ENCODE measurements at places on chromosomes 16 and 17. TPM values are rescaled to one million over a fixed set of nuclear protein-coding genes. Genes with fewer than 3 reads are reported as not detected.

The OR2C1 gene
- not detected for total RNA-seq

- no peak overlapping the region for H3K4me3 ChIP-seq
- H3K36me3 ChIP-seq, result no peaks in the 10 kb centered on the region
- no peaks in the 10 kb centered on the region for H3K4me1 ChIP-seq
- H3K27ac ChIP-seq, result peak overlapping the region; percentile 63
- peak; percentile 58 for DNase-seq
Observed at GRCh38 chr16:70589998-70590471, 56.3 kb upstream of the IL34 start.

GRCh38 chr16:12538667-12539091 is 265.0 kb downstream of the CPPED1 start:
- H3K4me1 ChIP-seq, result no peaks in the 10 kb centered on the region
- no peaks in the 10 kb centered on the region for H3K36me3 ChIP-seq
- no peak overlapping the region for H3K4me3 ChIP-seq
- no peak overlapping the region for H3K27ac ChIP-seq
- H3K27me3 ChIP-seq, result no peaks in the 10 kb centered on the region

DNA sequence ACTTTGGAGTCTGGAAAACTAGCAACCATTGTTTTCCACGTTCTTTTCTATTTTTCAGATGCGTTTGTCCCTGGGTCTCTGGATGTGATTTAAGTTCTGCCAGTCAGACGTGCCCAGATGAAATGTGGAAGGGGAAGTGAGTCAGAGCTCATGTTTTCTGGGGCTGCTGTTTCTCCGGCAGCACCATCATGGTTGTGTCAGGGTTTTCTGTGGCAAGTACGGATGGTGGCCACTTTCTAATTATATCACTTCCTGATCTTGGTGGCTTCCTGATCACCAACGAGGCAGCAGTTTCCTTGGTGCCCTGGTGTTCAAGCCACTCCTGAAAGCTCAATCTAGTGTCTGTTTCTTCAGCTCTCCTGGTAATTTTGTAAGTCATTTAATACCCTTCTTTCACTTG is 31.4 kb upstream of the PMFBP1 start:
- no peaks in the 10 kb centered on the region for H3K36me3 ChIP-seq
- no peaks in the 10 kb centered on the region for H3K4me1 ChIP-seq
- peak; percentile 19 for DNase-seq
- H3K27ac ChIP-seq, result no peak overlapping the region

The YBX2 gene
- total RNA-seq, result 70.0 TPM

- no peaks in the 10 kb centered on the region for H3K27me3 ChIP-seq
- H3K36me3 ChIP-seq, result no peaks in the 10 kb centered on the region
- H3K27ac ChIP-seq, result no peak overlapping the region
Observed at GRCh38 chr16:12509121-12509520, 294.6 kb downstream of the CPPED1 start.

The PRR15L gene
- total RNA-seq, result 88.3 TPM

The LLGL2 gene
- total RNA-seq, result 248 TPM

GRCh38 chr16:66605177-66605978 is 874 bp downstream of the CMTM3 start:
- peak; percentile 64 for DNase-seq
- no peaks in the 10 kb centered on the region for H3K4me1 ChIP-seq
- peak overlapping the region; percentile 75 for H3K4me3 ChIP-seq
- no peaks in the 10 kb centered on the region for H3K36me3 ChIP-seq
- H3K27me3 ChIP-seq, result no peaks in the 10 kb centered on the region

- DNase-seq, result peak; percentile 39
Observed at GRCh38 chr17:41800601-41801373, 11.0 kb downstream of the P3H4 start.

The NME1 gene
- total RNA-seq, result 17.2 TPM

GRCh38 chr17:73325527-73325842 is 13.7 kb upstream of the CDC42EP4 start:
- H3K36me3 ChIP-seq, result no peaks in the 10 kb centered on the region
- H3K4me1 ChIP-seq, result no peaks in the 10 kb centered on the region
- H3K27ac ChIP-seq, result no peak overlapping the region
- no peak overlapping the region for H3K4me3 ChIP-seq
- no peaks in the 10 kb centered on the region for H3K27me3 ChIP-seq
- no peak for DNase-seq

The DHRS7C gene
- not detected for total RNA-seq

DNA sequence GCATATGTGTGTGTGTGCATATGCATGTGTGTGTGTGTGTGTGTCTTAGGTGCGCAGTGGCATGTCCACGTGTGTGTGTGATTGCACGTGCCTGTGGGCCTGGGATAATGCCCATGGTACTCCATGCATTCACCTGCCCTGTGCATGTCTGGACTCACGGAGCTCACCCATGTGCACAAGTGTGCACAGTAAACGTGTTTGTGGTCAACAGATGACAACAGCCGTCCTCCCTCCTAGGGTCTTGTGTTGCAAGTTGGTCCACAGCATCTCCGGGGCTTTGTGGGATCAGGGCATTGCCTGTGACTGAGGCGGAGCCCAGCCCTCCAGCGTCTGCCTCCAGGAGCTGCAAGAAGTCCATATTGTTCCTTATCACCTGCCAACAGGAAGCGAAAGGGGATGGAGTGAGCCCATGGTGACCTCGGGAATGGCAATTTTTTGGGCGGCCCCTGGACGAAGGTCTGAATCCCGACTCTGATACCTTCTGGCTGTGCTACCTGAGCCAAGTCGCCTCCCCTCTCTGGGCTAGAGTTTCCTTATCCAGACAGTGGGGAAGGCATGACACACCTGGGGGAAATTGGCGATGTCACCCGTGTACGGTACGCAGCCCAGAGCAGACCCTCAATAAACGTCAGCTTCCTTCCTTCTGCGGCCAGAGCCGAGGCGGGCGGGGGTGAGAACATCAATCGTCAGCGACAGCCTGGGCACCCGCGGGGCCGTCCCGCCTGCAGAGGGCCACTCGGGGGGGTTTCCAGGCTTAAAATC is 47.6 kb downstream of the IL21R start:
- no peaks in the 10 kb centered on the region for H3K36me3 ChIP-seq
- peak; percentile 82 for DNase-seq
- no peaks in the 10 kb centered on the region for H3K4me1 ChIP-seq
- H3K27me3 ChIP-seq, result no peaks in the 10 kb centered on the region
- H3K27ac ChIP-seq, result no peak overlapping the region

- no peak overlapping the region for H3K27ac ChIP-seq
- DNase-seq, result peak; percentile 59
- H3K27me3 ChIP-seq, result no peaks in the 10 kb centered on the region
- H3K4me3 ChIP-seq, result no peak overlapping the region
- no peaks in the 10 kb centered on the region for H3K36me3 ChIP-seq
Observed at GRCh38 chr17:45270828-45271418, 9.0 kb upstream of the SPATA32 start.

DNA sequence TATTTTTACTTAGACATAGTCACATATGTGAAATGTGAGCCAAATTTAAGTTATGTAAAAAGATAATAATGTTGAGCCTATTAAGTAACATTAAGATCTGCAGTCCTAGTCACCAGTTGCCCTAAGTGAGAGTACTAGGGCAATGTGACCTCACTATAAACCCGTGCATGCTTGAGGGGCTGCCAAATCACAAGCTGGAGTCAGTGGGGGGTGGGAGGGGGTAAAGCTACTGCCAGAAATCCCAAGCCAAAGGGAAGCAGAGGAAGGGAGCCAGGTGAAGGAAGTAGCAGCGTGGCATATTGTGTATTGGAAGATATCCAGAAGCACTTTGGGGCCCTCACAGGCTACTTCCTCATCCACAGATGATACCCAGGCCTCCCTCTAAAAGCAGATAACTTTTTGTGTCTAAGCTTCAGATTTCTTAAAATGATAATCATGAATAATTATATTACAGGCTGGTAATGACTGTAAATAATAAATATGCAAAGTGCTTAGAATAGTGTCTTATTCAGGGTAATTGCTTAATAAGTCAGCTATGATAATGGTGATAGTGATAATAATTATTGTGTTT is 134.1 kb downstream of the CA10 start:
- no peaks in the 10 kb centered on the region for H3K27me3 ChIP-seq
- no peaks in the 10 kb centered on the region for H3K4me1 ChIP-seq
- no peaks in the 10 kb centered on the region for H3K36me3 ChIP-seq
- no peak overlapping the region for H3K27ac ChIP-seq
- H3K4me3 ChIP-seq, result no peak overlapping the region

DNA sequence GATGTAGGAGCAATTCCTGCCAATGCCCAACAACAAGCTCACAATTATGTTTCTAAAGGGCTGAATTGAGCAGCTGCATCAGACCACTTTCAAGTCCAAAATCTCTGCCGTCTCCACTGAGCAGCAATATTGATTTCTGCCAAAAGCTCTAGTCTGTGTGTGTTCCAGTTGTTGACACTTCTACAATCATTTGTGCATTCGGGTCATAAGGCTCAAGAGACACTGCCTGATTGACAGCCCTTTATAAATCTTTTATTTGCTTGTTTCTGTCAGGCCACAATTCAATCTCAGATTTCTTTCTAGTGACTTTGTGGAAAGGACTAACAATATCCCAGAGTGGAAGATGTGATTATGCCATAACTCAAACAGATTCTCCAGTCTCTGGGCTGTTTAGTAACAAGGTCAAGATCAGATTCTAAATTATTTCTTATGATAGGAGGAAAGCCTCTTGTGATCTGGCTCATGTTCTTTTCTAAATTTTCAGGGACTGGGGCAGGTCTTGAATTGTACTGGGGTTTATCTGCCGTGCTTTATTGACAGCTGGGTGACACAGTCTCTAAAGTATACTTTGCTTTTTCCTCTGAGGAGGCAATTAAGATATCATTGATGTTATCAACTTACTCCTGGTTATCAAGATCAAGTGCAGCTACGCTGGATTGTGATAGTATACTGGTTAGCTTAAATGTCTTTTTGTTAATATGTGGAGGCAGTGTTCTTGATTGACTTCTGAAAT is 377.1 kb downstream of the CNTNAP4 start:
- H3K27ac ChIP-seq, result no peak overlapping the region
- no peak overlapping the region for H3K4me3 ChIP-seq
- H3K27me3 ChIP-seq, result no peaks in the 10 kb centered on the region
- DNase-seq, result no peak
- H3K36me3 ChIP-seq, result no peaks in the 10 kb centered on the region

The GRB2 gene
- total RNA-seq, result 110 TPM

GRCh38 chr16:47519037-47519436 is 57.9 kb downstream of the PHKB start:
- no peak overlapping the region for H3K4me3 ChIP-seq
- no peaks in the 10 kb centered on the region for H3K27me3 ChIP-seq
- H3K4me1 ChIP-seq, result no peaks in the 10 kb centered on the region
- no peaks in the 10 kb centered on the region for H3K36me3 ChIP-seq
- no peak overlapping the region for H3K27ac ChIP-seq

DNA sequence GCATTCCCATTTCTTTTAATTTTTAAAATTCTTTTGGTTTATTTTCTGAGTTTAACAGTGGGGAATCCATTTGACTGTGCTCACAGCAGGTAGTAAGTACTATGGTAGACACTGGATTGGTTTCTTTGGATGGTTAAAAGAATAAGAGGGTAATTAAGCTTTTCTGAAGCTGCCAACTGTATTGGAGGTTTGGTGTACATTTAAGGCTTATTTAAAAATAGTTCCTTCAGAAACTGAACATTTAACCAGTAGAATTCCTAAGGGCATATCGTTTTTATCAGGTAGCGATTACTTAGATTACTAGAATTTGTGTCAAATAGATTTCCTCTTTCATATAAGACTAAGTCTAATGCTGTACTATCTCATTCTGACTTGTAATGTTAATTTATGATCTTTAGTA is 162.4 kb downstream of the PPM1E start:
- no peaks in the 10 kb centered on the region for H3K4me1 ChIP-seq
- no peak for DNase-seq
- no peaks in the 10 kb centered on the region for H3K27me3 ChIP-seq
- no peak overlapping the region for H3K4me3 ChIP-seq

- H3K36me3 ChIP-seq, result no peaks in the 10 kb centered on the region
- H3K27me3 ChIP-seq, result no peaks in the 10 kb centered on the region
- no peaks in the 10 kb centered on the region for H3K4me1 ChIP-seq
- no peak overlapping the region for H3K4me3 ChIP-seq
- DNase-seq, result peak; percentile 81
Observed at GRCh38 chr17:49556223-49556943, 19.3 kb upstream of the NXPH3 start.

The RUNDC3A gene
- total RNA-seq, result 5.5 TPM

DNA sequence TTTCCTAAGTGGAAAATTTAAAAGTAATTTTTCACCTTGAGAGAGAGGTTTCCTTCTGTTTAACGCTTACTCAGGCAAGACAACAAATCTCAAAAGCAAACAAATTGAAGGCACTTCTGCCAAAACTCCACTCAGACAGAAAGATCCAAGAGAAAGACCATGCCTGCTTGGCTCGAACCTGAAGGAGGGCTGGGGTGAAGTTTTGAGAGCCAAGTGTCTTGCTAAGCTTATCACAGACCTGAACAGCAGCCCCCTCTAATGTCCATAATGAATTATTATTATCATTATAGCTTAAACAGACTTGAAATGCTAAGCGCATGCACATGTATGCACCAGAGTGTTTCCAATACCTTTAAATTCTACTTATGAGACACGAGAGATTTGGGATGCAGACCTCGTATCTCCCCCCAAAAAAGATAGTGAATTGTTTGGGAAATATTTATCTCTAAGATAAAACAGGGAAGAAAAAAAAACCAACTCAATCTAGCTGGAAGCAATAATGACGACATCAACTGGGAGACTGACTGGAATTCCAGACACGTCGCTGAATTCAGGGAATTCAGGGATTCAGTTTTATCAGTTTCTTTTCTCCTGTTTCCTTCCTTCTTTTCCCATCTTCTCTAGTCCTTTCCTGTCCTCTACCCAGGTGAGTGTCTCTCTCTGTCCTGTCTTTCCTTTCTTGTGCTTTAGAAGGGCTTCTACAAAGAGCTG is 473.2 kb downstream of the RBFOX1 start:
- H3K4me3 ChIP-seq, result no peak overlapping the region
- no peak overlapping the region for H3K27ac ChIP-seq
- no peaks in the 10 kb centered on the region for H3K36me3 ChIP-seq
- no peak for DNase-seq
- H3K4me1 ChIP-seq, result no peaks in the 10 kb centered on the region
